ENCODE measurements at places on chromosomes 13 and 19.

GRCh38 chr13:20121159-20121525 lies 39.7 kb downstream of the GJA3 start:
- DNase-seq: no peak

- no peak for DNase-seq
Measured at GRCh38 chr13:66665991-66666390, 564.1 kb downstream of the PCDH9 start.

GRCh38 chr13:53042877-53043276 lies 14.3 kb downstream of the OLFM4 start:
- no peak for DNase-seq

DNA sequence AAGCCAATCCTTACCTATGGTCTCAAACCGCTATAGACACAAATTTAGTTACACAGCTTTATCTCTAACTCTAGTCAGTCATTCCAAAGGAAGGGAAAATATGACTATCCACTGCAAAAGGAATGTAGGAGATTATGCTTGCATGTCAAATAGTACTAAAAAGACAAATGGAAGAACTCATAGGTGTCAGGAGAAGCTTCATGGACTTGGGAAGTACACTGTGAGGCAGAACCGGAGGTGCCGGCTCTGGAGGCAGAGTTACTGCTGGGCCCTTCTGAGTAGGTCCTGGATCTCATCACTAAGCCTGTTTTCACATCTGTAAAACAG lies 97.5 kb downstream of the FOXO1 start:
- no peak for DNase-seq

DNA sequence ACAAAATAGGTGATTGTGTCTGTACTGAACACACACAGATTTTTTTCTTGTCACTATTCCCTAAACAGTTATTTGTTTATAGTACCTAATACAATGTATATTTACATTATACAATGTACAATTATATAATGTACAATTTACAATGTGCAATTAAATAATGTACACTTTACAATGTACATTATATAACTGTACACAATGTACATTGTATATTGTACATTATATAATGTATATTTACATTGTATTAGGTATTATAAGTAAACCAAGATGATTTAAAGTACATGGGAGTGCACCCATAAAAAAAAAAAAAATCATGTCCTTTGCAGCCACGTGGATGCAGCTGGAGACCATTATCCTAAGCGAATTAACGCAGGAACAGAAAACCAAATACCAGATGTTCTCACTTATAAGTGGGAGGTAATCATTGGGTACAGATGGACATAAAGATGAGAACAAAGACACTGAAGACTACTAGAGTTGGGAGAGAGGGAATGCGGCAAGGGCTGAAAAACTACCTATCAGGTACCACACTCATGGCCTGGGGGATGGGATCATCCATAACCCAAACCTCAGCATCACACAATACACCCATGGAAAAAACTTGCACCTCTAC lies 68.1 kb downstream of the ABCC4 start:
- DNase-seq: no peak
